Activated naive CD4-positive, alpha-beta T cell treated with Interleukin-2 at 50 U/mL for 16 hours (primary cell): ENCODE measurements at places on chromosomes 3 and 15.

DNA sequence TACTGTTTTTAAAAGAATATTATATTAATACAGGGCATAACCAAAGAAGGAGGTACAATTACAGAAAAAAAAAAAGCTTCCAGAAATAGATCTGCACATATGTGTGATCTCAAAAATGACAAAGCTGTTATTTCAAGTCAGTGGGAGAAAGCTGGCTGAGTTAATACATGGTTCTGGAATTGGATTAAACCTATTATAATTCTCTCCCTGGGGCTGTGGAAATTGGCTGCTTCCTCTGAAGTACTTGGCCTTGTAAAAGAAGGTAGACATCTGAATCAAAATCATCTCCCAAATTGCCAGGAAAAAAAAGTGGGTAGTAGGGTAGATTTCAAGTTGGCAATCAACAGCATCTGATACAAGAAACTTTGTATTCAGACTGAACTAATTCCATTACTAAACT lies 723.9 kb upstream of the ALCAM start:
- DNase-seq = no peak

DNA sequence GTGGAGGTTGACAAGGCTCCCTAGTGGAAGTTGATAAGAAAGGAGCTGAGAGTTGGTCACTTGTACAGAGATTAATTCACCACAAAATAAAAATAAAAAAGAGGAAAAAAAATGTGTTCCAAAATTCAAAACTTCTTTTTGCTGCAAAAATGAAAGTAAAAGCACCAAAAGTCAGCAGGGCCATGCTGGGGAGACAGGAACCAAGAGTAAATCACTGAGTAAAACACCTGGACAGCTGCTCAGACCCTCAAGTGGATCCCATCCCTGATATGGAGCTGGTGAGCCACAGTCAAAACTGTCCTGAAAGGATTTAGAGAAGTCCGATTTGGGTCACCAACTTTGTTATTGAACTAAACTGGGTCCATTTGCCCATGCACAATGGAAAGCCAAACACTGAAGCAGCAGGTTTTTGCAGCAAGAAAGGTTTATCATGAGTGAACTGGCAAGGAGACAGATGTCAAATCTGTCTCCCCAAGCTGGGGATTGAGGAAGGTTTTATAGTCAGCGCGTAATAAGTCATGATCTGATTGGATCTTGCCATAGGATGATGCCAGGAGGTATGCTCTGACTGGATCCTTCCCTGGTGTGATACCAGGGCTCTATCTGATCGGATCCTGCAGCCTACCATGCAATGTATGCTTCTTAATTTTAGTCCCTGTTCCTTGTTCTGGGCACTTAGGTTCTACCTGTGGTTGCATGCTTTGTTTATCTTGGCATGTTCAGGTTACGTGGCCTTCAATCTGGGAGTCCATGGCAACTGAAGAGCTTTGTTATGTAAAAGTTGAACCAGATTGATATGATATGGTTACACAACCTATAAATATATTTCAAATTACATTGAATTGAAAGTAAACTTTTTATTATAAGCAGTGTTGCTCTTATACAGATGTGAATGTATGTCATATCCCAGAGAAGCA lies 313.2 kb downstream of the POLQ start:
- DNase-seq = no peak

DNA sequence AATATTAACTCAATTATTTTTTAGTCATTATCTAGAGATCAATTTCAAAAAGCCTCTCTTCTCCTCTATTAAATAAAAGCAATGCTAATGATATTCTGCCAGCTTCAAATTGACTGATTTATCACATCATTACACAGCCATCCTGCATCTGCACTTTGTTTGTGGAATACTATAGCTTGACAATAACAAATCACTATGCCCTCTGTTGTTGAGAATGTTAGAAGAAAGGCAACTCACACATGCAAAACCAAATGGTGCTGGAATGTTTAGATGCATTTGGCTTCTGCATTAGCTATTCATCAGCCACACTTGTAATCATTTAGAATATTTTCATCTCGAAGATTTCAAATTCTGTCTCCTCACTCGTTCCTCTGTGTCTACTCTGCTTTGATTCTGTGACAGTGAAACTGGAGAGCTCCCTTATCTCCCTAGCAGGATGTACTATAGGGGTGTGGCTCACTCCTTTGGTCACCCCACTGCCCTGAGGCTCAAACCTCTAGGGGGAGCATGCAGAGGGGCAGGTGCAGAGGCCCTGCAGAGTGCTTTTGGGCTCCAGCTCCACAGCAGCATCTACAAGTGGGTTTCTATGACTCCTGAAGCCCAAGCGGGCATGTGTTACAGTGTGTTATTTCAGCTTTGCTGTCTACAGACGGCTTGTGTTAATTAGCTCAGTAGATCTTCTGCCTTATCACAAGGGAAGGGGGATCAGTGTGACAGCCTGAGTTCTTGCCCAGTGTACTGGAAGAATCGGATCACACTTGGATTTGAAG lies 454.1 kb upstream of the BCHE start:
- no peak for DNase-seq

DNA sequence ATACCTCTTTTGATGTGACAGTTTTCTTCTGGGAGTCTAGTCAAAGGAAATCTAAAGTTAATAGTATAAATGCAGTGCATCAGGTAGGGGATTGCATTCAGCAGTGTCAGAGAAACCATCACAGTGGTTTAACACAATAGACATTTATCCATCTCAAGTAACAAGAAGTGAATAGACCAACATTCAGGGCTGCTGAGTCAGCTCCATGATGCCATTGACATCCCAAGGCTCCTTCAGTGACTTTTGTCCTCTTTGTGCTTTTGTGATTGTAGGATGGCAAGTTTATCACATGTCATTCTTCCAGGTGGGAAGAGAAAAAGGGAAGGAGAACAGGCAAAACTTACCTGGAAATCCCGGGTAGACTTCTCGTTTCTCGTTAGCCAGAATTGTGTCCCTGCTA lies 158.3 kb downstream of the TMEM108 start:
- no peak for DNase-seq

- no peak for DNase-seq
These were observed 35.1 kb downstream of the LYZL4 start for GRCh38 chr3:42375121-42375800.

- DNase-seq = no peak
These were observed 72.5 kb upstream of the ONECUT1 start for GRCh38 chr15:52862677-52863076.

- no peak for DNase-seq
These were observed 46.9 kb downstream of the CHRD start for GRCh38 chr3:184426691-184427141.

DNA sequence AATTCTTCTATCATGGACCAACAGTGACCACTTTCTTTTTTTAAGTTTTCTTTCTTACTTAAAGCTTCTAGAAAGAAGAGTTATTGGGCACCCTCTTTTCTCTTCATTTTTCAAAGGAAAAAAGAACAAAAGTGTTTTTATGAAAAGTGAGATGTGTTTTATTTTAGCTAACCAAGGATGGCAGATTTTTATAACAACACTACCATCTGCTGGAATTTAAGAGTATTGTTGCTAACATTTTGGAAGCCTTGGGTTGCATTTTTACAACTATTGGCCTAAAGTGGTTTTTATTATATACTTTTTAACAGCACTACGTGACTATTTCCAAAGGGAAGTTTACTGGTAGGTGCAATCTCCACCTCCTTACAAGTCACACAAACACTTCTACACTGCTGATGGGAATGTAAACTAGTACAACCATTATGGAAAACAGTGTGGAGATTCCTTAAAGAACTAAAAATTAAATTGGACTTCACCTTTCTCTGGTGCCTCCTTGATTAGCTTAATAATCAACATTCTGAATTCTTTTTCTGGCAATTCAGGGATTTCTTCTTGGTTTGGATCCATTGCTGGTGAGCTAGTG lies 237.7 kb upstream of the AGTR1 start:
- DNase-seq = no peak

DNA sequence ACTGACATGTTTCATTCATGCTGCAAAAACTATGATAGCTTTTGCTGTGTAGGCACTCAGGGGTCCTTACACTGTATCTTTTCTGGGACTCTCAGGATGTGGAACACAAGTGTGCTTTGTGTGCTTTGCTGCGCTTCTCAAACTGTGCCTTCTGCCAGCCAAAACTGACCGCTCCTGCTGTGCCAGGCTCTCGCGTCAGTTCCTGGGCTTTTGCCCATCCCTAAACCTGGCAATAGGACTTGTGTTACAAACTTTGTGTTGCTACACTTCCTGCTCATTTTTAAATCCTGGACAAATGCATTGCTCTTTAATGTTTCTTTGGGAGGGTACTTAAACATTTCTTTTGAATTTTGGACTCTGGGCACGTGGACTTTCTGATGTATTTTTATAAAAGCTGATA lies 60.3 kb downstream of the DIPK2A start:
- DNase-seq = no peak
